ENCODE measurements at places on chromosomes 4 and X.

DNA sequence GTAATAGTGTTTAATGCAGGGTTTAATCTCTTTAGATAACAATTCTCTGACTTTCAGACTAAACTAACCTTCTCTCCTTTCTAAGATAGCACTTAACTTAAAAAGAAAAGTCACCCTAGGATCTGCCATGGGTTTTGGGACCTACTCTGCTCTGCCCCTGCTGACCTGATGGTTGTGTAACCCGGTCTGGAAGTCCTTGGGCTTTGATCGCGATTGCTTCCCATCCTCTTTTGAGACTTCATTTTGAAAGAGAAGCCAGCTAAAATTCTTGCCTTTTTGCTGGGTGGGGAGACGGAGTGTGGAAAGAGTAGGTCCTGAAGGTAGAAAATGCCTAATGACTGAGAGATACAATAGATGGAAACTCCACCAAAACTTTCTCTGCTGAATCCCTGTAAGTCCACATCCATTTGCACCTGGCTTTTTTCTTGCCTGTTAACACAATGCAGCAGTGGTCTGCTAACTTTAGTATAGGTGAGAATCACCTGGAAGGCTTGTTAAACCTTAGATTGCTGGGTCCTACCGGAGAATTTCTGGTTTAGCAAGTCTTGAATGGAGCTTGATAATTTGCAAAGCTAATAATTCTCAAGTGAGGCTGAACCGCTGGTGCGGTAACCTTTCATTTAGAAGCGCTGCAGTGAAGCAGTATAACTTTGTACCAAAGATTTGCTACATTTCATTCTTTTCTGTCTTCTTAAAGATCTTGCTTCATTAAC lies 45.6 kb upstream of the CCSER1 start:
- no peak for DNase-seq

DNA sequence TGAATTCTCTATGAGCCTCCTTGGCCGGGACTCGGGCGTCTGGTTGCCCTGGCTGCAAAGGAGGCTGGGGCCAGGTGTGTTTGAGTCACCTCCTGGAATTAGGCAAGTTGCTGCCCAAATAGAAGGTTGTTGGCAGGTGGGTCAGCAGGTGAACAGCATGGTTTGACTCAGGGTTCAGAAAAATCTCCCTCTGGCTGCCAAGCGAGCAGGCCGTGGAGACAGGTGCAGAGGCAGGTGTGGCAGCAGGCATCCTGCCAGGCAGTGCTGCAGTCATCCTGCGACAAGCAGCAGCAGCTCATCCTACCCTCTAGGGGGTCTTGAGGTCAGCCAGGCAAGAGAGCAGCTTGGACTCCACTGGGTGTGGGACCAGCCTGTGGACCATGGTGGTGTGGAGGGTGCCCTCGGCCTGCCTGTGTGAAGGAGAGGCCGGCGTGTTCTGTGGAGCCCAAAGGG lies 8.2 kb downstream of the MSANTD1 start:
- no peak for DNase-seq

DNA sequence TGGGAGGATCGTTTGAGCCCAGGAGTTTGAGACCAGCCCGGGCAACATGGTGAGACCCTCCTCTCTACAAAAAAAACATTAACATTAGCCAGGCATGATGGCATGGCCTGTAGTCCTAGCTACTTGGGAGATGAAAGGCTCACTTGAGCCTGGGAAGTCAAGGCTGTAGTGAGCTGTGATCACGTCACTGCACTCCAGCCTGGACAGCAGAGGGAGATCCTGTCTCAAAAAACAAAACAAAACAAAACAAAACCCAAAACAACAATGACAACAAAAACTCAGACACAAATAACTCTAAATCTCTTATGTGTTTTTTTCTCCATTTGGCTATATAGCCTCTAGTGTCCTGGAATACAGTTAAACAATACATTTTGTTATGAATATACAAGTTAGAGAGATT lies 127.3 kb upstream of the STK26 start:
- no peak for DNase-seq

DNA sequence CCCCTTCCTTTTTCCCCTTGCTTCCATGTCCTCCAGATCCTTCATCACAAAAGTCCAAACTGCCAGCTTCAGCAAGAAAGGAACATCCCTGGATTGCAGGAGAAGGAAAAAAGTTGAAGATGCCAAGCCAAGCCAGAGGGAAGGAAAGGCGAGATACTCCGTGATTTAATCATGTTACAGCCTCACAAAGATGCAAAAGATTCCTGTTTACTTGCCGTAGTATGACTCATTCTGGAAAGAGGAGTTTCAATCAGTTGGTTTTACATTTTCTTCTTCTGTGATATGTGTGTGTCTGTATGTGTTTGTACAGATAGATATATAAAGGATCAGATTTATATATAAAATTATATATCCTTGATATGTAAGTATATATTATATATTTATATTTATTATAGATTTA lies 69.3 kb downstream of the BTC start:
- DNase-seq: no peak

DNA sequence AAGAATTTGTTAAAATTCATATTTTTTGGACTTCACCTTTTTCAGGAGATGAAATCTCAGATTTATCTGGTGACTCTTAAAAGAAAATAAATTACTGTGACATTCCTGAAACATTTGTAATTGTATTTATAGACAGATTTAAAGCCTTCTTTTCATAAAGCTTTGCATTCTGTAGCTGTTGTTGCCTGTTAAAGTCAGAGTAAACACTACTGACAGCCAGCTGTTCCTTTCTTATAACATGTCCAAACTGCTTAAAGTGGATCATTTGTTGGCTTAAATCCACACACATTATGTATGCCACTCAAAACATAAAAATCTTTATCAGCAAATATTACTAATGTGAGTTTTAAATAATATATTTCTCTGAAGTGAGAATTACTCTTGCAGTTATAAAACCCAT lies 157.5 kb downstream of the TECRL start:
- no peak for DNase-seq

DNA sequence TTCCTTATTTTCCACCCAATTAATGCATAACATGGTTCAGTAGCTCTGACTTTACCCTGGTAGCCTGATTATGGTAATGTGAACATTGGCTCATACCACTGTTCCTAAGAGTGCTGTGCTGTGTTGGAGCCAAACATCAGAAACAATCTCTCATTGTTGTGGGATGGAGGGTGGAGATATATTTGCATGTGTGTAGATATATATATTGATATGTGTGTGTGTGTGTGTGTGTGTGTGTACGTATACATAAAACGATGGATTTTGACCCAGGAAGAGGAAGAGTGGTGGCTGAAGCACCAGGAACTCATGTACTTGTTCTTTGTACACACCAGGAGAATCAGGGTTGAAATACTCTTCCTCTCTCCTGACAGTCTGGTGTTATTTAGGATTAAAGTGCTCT lies 247.7 kb downstream of the IL15 start:
- DNase-seq: no peak

- no peak for DNase-seq
Observed at GRCh38 chr4:48367016-48367415, 25.7 kb downstream of the SLAIN2 start.

- no peak for DNase-seq
Observed at GRCh38 chr4:140037353-140038030, 116.5 kb downstream of the MAML3 start.

GRCh38 chr4:160877087-160877790 lies 1286.6 kb downstream of the FSTL5 start:
- no peak for DNase-seq

DNA sequence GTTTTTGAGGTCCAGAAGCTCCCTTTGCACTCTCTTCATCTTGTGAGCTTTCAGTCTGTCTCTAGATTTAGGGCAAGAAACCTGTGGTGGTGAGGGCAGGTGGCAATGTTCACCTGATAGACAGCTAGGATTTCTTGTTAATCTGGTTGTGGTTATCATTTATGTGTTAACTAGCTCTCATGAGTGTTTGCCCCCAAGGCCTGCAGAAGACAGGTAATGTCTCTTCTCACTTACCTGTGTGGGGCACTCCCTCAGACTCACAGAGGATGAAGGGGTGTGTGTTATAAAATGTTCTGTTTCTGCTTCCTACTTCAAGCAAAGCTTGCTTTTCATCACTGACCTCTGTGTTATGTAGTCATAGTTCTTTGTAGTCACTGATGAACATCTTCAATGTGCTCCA lies 17.8 kb downstream of the EGF start:
- no peak for DNase-seq

GRCh38 chr4:114577386-114577785 lies 21.2 kb upstream of the UGT8 start:
- DNase-seq: no peak

GRCh38 chrX:1134156-1134555 lies 78.3 kb downstream of the CRLF2 start:
- no peak for DNase-seq

GRCh38 chr4:173426064-173426463 lies 27.1 kb upstream of the SCRG1 start:
- DNase-seq: no peak

GRCh38 chrX:17788439-17788838 lies 51.1 kb downstream of the SCML1 start:
- peak; percentile 2 for DNase-seq

GRCh38 chr4:107818301-107818910 lies 6.3 kb upstream of the SGMS2 start:
- no peak for DNase-seq

GRCh38 chr4:114108869-114109268 lies 129.4 kb upstream of the ARSJ start:
- DNase-seq: no peak
